ENCODE measurements at places on chromosomes 1 and 21.

DNA sequence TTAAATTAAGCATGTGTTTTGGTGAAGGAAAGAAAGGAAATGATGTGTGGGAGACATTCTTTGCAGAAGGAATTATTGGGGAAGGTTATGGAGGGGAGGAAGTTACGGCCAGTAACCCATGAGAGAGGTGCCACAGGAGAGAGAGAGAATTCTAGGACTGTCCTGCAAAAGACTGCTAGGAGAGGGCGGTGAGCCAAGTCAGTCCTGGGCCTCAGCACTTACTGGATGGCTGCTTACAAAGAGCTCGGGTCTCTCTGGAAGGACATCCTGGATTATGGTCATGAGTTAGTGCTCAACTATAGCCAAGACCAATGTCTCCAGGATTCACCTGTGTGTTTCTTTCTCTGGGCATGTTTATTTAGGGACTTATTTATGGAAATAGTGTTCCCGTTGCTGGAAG lies 74.4 kb upstream of the HSD17B7 start:
- DNase-seq = no peak

GRCh38 chr1:81775510-81775909 lies 25.2 kb upstream of the ADGRL2 start:
- no peak for DNase-seq

GRCh38 chr1:228207381-228207810 lies 448 bp upstream of the OBSCN start:
- no peak for DNase-seq

GRCh38 chr1:185486346-185486745 lies 169.3 kb upstream of the IVNS1ABP start:
- DNase-seq = no peak

All from activated CD4-positive, alpha-beta T cell treated with anti-CD3 and anti-CD28 coated beads, Interleukin-2, Interleukin-4, amounts not matched to agents 100 ng/mL and 50 ng/mL, durations not matched to agents 16 hours and 8 hours (primary cell).